ENCODE measurements at places on chromosomes 4 and X.

GRCh38 chr4:121154103-121154515 is 10.0 kb downstream of the TNIP3 start:
- no peak for DNase-seq

GRCh38 chr4:176052744-176053143 is 12.9 kb upstream of the WDR17 start:
- no peak for DNase-seq

DNA sequence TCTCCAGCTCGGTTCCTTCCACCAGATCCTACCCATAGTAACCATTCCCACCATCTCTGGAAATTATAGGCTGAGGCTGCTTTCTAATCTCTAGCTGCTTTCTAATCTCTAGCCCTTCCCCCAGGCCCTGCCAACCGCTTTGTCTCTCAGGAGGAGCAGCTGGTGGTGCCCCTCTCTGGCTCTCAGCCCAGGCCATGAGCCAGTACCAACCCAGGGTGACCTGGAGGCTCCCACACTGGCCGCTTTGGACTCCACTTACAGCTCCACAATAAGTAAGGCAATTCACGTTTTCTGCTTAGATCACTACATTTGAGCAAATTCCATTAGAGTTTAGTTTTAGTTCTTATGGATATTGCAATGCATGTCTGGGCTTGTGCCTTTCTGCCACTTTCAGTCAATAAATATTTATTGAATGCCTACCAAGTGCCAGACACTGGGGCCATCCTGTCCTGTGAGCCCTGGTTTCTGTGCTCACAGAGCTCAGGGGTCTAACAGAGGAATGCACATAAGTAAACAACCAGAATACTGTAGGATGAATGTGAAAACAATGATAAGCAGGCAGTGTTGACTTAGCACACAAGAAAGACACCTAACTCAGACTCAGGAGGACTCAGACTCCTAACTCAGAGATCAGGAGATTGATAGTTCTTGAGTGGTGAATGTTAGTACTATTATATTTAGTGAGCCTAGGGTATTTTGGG is 38.9 kb downstream of the SMC1A start:
- DNase-seq: no peak

GRCh38 chr4:1154523-1155182 is 17.7 kb downstream of the SPON2 start:
- DNase-seq: no peak

GRCh38 chrX:66162331-66162822 is 1.7 kb upstream of the HEPH start:
- no peak for DNase-seq

- DNase-seq: no peak
These were observed 64.8 kb downstream of the GLRA3 start for GRCh38 chr4:174764105-174764729.

- DNase-seq: no peak
These were observed 43.7 kb downstream of the OTOP1 start for GRCh38 chr4:4182835-4183568.

- peak; percentile 3 for DNase-seq
These were observed 114.6 kb downstream of the ARHGAP10 start for GRCh38 chr4:147846318-147847155.

DNA sequence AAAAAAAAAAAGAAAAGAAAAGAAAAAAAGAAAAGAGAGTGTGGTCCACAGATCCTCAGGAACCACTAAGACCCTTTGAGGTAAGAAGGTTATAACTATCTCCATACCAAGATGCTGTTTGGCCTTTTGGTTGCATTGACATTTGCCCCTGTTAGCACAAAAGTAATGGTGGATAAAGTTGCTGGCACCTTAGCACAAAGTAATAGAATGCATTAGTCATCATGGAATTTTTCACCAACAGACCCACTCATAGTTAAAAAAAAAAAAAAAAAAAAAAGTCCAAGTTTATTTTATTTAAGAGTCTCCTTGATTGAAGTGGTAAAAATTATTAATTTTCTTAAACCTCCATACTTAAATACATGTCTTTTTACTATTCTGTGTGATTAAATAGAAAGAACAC is 78.4 kb upstream of the RBPJ start:
- DNase-seq: no peak

- no peak for DNase-seq
These were observed 4.8 kb upstream of the IQSEC2 start for GRCh38 chrX:53286171-53286570.

DNA sequence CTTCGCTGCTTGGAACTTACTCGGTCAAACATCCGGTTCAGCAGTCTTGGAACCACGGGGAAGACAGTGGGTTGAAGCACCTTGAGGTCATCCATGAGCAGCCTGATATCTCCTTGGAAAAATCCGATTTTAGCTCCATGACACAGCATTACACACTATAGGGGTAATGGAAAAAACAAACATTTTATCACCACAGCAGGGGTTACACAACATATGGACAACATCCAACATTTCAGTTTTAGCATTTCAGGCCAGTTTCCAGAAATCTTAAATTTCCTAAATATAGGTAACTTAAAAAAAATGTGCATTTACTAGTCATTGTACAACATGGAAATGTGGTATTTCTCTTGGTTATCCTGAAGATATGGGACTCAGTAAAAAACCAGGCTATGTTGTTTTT is 34.4 kb upstream of the CENPU start:
- no peak for DNase-seq

- DNase-seq: no peak
These were observed 37.4 kb downstream of the MAML3 start for GRCh38 chr4:140116442-140117104.

DNA sequence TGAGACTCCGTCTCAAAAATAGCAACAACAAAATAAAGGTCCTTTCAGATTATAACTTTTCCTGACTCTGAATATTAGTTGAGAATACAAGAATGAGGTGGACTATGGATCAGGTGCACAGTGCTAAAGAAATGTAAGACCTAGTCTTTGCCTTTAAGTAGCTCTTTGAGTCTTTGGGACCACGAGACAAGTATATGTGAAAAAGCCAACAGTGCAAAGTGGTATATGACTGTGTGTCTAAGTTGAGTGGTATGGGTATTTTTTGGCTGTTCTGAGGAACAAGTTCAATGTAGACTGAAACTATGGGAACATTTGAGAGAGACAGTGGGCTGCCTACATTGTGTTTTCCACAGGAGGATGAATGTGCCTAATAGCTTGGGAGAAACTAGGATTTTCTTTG is 2.8 kb downstream of the GAB1 start:
- no peak for DNase-seq

- DNase-seq: no peak
These were observed 35.2 kb upstream of the COX18 start for GRCh38 chr4:73104695-73105094.

DNA sequence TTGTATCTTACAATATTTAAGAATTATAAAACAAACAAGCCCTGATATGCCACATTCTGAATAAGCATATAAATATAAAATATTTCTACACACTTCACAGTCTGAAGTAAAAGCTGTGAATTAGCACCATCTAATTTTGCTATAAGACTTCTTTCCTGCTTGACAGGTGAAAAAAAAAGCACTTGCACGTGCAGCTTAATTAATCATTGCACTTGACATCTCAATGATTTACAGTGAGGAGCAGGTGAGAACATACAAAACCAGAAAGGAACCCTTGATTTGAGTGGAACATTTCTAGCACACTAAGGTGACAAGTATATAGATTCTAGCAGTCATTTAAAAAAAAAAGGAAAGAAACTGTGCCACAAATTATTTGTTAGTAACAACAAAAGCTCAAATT is 47.9 kb downstream of the CHIC2 start:
- no peak for DNase-seq

DNA sequence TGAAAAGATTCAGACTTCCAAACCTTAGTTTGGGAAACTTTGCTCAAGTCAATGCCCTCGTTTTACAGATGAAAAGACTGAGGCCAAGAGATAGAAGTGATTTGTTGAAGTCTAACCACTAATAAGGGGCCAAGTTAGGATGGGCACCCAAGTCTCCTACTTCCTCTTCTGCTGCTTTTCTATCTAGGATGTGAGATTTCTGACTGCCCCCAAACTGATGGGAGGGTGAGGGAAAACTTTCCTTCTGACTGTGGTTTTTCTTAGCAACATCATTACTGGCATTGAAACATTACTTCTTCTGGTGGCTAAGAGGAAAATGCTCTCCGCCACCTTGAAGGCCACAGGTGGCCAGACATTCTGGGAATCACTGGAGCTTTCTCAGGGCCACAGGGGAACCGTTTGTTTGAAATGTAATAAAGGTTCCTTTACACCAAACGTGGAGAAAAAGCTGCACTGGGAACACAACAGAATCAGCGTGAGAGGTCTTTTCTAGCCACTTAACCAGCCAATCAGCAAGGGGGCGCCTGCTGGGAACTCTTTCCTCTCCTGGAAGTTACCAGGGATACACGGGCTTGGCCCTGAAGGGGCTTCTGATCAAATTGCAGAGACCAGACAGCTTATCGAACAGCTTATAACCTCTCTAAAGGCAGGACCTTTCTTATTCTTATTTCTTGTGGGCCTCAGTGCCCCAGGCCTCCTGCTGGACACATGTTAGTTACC is 115.9 kb upstream of the TEX13D start:
- DNase-seq: no peak

GRCh38 chr4:3720466-3720865 is 45.7 kb upstream of the ADRA2C start:
- no peak for DNase-seq

DNA sequence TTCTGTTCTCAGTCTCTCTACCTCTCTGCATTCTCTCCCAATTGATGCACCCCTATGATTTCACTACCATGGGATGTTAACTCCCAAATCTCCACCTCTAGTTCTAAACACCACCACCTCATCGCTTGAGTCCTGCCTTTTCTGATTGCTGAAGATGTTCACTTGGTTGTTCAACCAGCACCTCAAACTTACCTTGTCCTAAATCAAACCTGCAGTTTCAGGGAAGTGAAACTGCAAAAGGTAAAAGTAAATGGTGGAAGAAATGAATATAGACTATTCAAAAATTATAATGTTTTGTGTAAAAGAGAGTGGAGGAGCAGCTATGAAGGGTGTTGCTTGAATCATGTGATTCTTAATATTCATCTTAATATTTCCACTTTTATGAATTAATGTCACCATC is 91.0 kb downstream of the PDE5A start:
- DNase-seq: no peak

DNA sequence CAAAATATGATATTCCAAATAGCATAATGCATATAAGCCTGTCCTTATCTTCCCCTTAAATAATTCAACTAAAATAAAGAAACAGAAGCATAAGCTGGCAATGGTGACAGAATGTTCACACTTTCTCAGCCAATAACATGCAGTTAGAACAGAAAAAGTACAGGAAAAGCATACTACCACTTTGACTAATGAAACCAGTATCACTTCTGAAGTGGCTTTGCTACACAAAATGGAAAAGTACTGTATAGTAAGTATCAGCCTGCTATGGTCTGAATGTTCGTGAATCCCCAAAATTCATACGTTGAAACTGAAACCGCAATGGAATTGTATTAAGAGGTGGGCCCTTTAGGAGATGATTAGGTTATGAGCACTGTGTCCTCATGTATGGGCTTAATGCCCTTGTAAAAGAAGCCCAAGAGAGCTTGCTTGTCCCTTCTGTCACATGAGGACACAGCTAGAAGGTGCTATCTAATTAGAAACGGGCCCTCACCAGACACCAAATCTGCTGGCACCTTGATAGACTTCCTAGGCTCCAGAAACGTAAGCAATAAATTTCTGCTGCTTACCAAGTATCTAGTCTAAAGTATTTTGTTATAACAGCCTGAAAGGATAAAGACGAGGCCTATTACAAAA is 102.6 kb downstream of the PRDM5 start:
- DNase-seq: no peak

DNA sequence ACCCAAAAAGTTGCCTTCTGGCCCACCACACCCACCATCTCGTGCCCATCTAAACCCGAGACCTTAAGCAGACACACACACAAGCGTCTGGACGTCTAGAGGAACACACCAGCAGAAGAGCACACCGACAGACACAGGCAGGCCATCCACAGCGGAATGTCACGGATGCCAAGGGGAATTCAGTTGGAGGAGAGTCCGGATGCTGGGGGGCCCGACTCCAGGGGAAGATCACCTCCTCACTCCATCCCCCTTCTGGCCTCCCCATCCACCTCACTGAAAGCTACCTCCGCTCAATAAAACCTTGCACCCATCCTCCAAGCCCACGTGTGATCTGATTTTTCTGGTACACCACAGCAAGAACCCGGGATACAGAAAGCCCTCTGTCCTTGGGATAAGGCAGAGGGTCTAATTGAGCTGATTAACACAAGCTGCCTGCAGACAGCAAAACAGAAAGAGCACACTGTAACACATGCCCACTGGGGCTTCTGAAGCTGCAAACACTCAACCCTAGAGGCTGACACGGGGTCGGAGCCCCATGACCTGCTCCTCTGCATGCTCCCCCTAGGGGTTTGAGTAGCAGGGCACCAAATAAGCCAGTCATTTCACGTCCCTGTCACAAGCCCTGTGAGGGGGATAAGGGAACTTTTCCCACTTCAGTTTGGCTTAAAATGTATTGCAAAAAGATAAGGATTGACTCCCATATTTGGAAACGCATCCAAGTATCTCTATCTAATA is 339.6 kb upstream of the PCDH10 start:
- no peak for DNase-seq

GRCh38 chr4:84916227-84916626 is 50.3 kb downstream of the WDFY3 start:
- DNase-seq: no peak

- DNase-seq: no peak
These were observed 172.1 kb downstream of the AFAP1 start for GRCh38 chr4:7767526-7767925.

- no peak for DNase-seq
These were observed 89.4 kb downstream of the AMMECR1 start for GRCh38 chrX:110228453-110228852.

DNA sequence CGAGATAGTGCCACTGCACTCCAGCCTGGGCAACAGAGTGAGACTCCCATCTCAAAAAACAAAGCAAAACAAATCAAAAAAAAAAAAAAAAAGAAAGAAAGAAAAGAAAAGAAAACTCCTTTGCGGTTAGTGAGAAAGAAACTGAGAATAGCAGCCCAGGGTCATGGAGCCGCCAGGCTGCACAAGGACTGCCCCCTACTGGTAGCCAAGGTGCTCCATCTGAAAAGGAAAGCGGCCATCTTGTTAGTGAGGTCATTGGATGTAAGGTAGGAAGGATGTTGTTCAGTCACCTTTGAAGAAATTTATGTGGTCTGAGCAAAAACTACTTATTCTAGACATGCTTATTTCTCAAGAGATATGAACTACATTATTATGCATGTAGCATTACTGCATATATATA is 660.6 kb upstream of the TENM3 start:
- DNase-seq: no peak

GRCh38 chrX:41338436-41338835 is 4.5 kb downstream of the DDX3X start:
- no peak for DNase-seq

DNA sequence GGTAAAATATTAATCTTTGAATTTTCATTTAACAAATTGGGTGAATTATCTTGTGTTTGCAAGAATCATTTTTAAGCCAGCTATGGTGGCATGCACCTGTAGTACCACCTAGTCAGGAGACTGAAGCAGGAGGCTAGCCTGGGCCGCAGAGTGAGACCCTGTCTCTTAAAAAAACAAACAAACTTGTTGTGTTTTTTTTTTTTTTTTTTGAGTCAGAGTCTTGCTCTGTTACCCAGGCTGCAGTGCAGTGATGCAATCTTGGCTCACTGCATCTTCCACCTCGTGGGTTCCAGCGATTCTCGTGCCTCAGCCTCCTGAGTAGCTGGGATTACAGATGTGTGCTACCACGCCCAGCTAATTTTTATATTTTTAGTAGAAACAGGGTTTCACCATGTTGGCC is 2.2 kb downstream of the TXLNG start:
- no peak for DNase-seq
